ENCODE measurements at places on chromosomes 3 and 15. TPM values are rescaled to one million over a fixed set of nuclear protein-coding genes. Genes with fewer than 3 reads are reported as not detected.

The GORASP1 gene
- 19.1 TPM for total RNA-seq

The DNAH12 gene
- total RNA-seq, result under 0.01 TPM

The SPINT1 gene
- 485 TPM for total RNA-seq

The SAMD7 gene
- total RNA-seq, result not detected

The NLGN1 gene
- total RNA-seq, result 0.36 TPM

The RAB6B gene
- total RNA-seq, result 0.64 TPM

The CISH gene
- 1.0 TPM for total RNA-seq

The CAMP gene
- total RNA-seq, result 3.1 TPM

The SCAANT1 gene
- not detected for total RNA-seq

The LRRC31 gene
- total RNA-seq, result not detected

The MKRN3 gene
- total RNA-seq, result 3.4 TPM

The TMEM202 gene
- not detected for total RNA-seq

The CHDH gene
- 0.21 TPM for total RNA-seq

The TF gene
- 0.21 TPM for total RNA-seq

The FBXL2 gene
- 20.6 TPM for total RNA-seq

The MOBP gene
- not detected for total RNA-seq

The ARPP21 gene
- not detected for total RNA-seq

The ZDHHC23 gene
- 1.7 TPM for total RNA-seq

The UCN2 gene
- total RNA-seq, result 2.4 TPM

The RNF168 gene
- 24.1 TPM for total RNA-seq

The SLC9C1 gene
- 0.21 TPM for total RNA-seq

The CDAN1 gene
- 9.2 TPM for total RNA-seq

The ZFAND6 gene
- 212 TPM for total RNA-seq

The PIGBOS1 gene
- total RNA-seq, result 8.2 TPM

The ISLR2 gene
- under 0.01 TPM for total RNA-seq

The CCNB2 gene
- 1.7 TPM for total RNA-seq

Data from nasal cavity respiratory epithelium epithelial cell of viscerocranial mucosa (primary cell).